Mesangial cell (primary cell): ENCODE measurements at places on chromosomes 2 and 18. TPM values are rescaled to one million over a fixed set of nuclear protein-coding genes. Genes with fewer than 3 reads are reported as not detected.

NYAP2 gene
- total RNA-seq: not detected in 2 replicates

GCG gene
- total RNA-seq: not detected in 2 replicates

RNMT gene
- 11.0 and 11.1 TPM in 2 replicates for total RNA-seq

CD8B2 gene
- not detected in 2 replicates for total RNA-seq

MAP3K19 gene
- not detected in 2 replicates for total RNA-seq
